ENCODE measurements at places on chromosomes 5 and 9. TPM values are rescaled to one million over a fixed set of nuclear protein-coding genes. Genes with fewer than 3 reads are reported as not detected.
A peak's percentile ranks its signal among the peaks of the same experiment; 100 is the strongest.

- DNase-seq, result no peak
These were observed 112.6 kb downstream of the CACNA1B start for GRCh38 chr9:137989999-137990715.

GRCh38 chr9:89476546-89476945, 21.4 kb downstream of the SEMA4D start:
- peak; percentile 20 for DNase-seq

PCDHGA4 gene
- total RNA-seq, result 4.7 TPM

LCN10 gene
- 9.2 TPM for total RNA-seq

Data from posterior vena cava (tissue), 2 donors.